Epithelial cell of prostate (primary cell): ENCODE measurements at places on chromosomes 6 and 20.

- no peak for DNase-seq
These were observed 35.6 kb downstream of the KLHL31 start for GRCh38 chr6:53629862-53630532.

GRCh38 chr6:66496659-66497058 is 789.6 kb upstream of the EYS start:
- no peak for DNase-seq

DNA sequence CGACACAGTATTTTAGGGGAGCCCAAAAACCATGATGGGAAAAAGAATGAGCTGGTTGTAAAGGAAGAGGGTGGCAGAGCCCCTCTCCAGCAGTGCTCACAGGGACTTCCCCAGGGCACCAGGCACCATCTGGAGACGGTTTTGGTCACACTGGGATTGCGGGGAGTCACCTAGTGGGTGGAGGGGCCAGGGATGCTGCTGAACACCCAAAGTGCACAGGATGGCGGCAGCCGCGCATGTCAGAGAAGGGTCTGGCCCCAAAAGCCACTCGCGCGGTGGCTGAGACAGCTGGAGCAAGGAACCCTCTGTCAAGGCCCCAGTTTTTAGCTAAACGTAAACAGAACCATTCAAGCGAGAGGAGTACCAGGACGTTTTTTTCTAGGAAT is 10.8 kb downstream of the CTSZ start:
- DNase-seq = no peak

GRCh38 chr6:44275749-44276648 is 5.7 kb downstream of the TMEM151B start:
- no peak for DNase-seq

DNA sequence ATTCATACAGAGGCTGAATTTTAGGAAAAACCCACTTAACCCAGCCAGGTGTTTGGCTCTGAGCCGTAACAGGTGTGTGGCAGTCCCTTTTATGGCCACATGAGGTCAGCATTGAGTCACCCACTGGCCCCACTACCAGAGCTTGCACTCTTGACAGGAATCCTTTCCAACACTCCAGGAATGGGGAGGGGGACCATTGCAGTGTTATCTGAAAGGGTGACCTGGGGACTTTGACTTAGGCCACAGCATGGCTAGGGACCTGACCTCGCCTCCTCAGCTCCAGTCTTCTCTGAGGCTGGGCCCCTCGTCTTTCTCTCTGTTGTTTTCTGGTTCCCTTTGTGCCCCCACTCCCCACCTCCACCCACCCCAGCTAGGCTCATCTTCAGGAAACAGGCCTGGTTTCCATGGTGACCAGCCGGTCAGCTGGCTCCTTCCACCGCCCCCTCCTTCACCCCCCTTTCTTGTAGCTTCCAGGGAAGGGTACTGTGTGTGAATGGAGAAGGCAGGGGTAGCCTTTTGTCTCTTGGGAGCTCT is 2.1 kb upstream of the TMEM151B start:
- DNase-seq = no peak

- DNase-seq = no peak
These were observed 166.0 kb downstream of the ARID1B start for GRCh38 chr6:156943166-156943565.

DNA sequence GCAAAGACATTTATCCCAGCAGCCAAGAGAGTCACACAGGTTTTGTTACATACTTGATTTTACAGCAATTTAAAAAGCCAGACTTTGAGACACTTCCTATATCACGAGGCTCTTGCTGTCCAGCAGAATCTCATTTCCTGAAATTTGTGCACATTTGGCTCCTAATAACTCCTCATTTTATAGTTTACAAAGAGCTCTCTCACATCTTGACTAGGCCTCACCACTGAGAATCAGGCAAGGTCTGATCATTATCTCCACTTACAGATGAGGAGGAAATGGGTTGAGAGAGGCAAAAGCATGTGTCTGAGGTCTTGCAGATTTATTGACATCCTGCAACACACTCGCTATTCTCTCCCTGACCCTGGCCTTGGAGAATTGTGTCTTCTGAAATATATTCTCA is 426.8 kb downstream of the MAFB start:
- DNase-seq = no peak

- no peak for DNase-seq
These were observed 55.1 kb upstream of the BACH2 start for GRCh38 chr6:90351696-90352095.
